ENCODE measurements at places on chromosomes 3 and 15.

DNA sequence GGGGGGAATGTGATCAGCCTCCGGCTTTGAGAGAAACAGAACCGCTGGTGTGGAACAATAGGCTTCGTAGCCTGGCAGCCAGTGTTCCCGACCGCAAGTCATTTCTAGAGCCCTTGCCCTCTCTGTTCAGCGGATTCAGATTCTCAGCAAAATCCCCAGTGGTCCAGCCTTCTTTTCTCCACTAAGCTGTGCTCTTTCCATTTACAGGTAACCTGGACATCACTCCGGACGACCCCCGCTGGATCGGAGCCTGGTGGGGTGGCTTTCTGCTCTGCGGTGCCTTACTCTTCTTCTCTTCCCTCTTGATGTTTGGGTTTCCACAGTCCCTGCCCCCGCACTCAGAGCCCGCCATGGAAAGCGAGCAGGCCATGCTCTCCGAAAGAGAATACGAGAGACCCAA is 250.6 kb downstream of the SLCO3A1 start:
- no peak for DNase-seq

DNA sequence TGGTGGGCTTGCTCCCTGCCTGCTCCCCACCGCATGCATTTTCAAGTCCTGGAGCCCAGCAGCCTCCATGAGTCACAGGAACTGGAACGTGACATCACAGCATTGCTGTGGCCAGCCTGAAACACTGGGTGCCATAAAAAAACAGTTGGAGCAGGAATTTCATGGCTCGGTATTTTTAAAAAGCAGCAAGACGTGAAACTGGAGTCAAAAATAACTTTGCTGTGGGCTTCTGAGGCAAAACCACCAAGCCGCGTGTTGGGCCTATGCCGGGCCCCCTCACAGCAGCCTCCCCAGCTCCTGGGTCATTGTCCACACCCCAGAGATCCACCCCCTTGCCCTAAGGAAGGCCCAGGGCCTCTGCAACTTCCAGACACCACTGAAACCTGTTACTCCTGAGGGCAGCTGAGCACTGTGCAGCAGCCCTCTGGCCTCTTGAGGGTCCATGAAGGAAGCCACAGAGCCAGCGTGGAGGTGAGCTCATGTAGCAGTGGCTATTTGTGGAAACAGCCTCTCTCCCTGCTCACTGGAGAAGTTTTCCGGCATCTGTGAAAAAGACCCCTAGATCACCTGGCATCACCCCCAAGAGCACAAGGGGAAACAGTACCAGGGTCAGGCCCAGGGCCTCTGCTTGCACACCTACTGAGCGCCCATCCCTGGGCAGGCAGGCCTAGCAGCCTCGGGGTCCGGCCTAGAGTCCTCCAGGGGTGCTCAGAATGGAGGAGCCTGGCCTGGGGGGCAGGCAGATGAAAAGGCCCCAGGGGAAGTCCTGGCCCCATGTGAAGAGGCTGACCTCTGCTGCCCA is 34.0 kb upstream of the DUSP7 start:
- no peak for DNase-seq

DNA sequence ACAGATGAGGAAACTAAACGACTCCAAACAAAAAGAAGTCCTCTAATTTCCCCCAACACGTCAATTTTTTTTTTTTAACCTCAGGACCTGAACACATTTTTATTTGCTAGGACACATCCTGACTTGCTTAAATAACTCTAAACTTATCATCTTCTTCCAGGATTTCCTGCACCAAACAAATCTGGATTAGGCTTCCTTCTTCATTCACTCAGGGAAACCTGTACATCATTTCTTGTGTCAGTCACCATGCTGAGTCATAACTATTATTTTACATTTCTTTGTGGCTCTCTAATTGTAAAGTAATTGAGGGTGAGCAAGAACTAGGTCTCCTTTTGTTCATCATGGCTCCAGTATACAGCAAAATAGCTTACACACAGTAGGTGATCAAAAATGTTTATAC is 433.4 kb upstream of the GBE1 start:
- no peak for DNase-seq

GRCh38 chr3:149895339-149895738 is 75.4 kb downstream of the PFN2 start:
- no peak for DNase-seq

- no peak for DNase-seq
Measured at GRCh38 chr15:88231909-88232644, 24.5 kb downstream of the NTRK3 start.

DNA sequence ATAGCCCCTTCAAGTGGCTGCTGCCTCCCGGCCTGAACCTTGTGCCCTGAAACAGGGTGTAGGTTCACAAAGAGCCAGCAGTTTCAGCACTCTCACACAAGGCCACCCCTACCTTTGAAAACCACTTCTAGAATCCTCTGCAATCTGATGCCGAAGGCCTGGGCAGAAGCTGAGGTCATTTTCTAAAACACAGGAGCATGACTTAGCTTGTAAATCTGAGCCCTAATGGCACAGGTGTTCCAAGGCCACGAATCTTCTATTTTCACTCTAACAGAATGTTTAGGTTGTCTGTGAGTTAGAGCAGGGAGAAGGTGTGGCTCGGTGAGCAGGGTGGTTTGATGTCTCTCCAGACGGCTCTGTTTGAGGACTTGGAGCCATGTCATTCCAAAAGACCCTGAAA is 62.3 kb downstream of the SYNM start:
- no peak for DNase-seq

GRCh38 chr3:87206070-87206469 is 21.0 kb upstream of the CHMP2B start:
- no peak for DNase-seq

DNA sequence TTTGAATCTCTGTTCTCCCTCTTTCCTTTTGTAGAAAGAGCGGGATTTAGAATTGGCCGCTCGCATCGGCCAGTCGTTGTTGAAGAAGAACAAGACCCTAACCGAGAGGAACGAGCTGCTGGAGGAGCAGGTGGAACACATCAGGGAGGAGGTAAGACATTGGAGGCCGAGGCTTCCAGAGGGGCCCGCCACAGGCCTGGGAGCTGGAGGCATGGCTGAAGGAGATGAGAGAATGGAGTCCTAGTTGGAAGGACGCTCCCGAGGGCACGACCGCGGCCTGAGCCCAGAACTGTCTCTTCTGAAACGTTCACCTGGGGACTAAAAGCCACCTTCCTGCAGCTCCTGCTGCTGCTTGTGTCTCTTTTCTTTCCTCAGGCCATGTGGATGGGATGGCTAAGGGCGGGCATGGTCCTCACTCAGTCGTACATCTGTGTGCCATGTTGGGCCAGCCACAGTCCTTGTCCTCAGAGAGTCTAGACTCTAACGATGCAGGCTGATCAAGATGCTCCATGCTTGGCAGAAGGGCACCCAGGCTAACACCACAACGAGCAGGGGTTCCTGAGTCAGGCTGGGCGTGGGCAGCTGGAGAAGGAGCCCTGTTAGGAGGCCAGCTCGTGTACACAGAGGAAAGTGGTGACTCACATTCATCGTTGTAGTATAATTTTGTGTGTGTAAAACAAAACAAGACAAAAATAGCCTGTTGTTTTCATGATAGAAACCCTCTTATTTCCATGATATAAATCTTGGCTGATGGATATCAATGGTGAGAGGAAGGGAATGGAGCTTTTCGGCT is 81.1 kb downstream of the CCK start:
- no peak for DNase-seq

DNA sequence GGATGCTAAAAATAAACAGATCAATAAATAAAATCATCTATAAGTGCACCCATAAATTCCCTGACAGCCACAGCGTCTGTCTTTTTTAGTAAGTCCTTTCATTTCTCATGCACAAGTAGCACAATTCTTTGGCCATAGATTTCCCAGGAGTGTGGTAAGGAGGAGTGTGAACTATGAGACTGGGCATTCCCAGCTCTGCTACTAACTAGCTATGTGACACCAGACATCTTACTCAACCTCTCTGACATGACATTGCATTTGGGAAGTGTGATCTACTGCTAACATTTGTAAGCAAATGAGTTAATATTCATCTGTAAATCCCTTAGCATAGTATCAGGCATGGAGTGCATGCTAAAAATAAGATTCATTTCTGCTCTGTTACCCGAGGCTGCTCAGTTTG is 301.7 kb downstream of the NTRK3 start:
- DNase-seq = no peak

DNA sequence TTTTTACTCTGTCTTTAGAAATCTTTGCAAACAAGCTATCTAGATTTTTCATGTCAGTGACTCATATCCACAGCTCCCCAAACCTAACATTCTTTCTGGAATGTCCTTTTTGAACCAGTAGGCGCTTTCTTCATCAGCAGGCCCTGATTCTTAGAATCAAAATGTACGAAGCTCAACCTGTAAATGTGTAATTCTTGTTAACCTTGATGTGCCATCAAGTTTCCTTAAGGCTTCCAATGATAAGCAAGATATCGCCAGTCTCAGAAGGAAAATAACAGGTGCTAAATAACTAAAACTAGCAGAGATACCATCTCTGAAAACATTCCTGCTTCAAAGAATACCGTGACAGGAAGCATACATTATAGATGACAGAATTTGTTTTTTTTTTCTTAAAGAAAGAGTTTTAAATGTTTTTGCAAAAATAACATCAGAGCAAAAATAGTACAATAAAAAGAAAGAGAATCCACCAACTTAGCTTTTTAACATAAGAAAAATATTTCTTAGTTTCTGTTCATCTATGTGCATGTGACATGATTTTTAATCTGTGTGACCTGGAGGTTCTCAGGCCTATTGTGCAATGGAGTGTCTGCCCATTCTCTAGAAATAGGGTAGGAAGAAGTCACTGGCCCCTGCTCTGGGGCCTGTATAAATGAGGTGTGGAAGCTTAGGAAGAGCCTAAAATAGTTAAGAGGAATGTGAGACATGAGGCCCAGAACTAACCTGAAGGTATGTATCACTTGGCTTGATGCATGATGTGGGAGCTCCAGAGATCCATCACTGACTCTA is 14.7 kb upstream of the SECISBP2L start:
- DNase-seq = no peak

DNA sequence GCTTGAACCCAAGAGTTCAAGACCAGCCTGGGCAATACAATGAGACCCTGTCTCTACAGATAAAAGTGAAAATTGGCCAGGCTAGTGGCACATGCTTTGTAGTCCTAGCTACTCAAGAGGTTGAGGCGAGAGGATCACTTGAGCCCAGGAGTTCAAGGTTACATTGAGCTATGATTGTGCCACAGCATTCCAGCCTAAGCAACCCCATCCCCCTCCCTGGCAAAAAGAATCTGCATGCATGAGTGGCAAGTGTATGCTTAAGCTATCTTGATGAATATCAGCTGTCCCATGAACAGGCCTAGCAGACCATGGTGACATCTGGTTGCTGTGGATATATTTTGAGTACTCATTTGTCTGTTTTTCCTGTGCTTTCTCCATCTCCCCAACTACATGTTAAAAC is 4.7 kb downstream of the ATRIP start:
- DNase-seq = no peak

- no peak for DNase-seq
Measured at GRCh38 chr3:193783166-193783896, 190.3 kb downstream of the OPA1 start.

DNA sequence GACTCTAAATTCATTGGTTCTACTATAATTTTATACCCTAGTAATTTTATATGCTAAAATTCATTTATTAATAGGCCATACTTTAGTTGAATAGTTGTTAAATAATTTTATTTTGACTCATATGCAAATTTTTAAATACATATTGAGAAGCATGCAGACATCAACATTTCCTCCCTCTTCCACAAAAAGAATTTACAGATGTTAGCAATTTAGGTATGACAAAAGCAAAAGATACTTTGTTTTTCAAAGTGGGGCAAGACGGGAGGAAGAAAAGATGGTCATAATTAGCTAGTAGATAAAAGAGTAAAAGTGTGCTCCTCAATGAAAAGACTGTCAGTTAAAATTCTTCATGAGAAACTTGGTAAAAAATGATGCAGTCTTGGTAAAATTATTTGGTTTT is 148.9 kb upstream of the TSPAN3 start:
- DNase-seq = no peak

DNA sequence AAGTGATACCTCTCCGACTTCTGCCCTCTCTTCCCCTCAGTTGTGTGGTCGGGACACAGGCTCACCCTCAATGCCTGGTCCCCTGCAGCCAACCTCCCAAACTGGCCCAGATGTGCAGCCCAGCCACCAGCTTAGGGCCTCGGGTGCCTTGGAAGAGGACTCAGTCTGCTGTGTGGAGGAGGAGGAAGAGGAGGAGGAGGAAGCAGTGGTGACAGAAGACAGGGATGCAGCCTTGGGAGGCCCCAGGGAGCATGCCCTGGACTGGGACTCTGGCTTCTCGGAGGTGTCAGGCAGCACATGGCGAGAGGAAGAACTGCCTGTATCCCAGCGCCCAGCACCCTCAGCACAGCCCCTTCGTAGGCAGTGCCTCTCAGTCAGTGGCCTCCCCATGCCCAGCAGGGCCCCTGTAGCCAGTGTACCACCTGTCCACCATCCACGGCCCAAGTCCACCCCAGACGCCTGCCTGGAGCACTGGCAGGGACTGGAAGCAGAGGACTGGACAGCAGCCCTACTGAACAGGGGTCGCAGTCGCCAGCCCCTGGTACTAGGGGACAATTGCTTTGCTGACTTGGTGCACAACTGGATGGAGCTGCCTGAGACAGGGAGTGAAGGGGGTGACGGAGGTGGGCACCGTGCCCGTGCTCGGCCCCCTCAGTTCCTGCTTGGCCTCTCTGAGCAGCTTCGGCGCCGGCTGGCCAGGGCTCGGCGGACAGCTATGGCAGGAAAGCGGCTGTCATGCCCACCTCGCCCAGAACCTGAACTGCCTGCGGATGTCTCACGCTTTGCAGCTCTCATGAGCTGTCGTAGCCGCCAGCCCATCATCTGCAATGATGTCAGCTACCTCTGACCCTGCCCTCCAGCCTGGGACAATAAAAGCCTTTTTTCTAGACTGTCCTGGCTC is 1.3 kb downstream of the INKA1 start:
- no peak for DNase-seq

- no peak for DNase-seq
Measured at GRCh38 chr3:54999159-54999558, 71.3 kb upstream of the LRTM1 start.

DNA sequence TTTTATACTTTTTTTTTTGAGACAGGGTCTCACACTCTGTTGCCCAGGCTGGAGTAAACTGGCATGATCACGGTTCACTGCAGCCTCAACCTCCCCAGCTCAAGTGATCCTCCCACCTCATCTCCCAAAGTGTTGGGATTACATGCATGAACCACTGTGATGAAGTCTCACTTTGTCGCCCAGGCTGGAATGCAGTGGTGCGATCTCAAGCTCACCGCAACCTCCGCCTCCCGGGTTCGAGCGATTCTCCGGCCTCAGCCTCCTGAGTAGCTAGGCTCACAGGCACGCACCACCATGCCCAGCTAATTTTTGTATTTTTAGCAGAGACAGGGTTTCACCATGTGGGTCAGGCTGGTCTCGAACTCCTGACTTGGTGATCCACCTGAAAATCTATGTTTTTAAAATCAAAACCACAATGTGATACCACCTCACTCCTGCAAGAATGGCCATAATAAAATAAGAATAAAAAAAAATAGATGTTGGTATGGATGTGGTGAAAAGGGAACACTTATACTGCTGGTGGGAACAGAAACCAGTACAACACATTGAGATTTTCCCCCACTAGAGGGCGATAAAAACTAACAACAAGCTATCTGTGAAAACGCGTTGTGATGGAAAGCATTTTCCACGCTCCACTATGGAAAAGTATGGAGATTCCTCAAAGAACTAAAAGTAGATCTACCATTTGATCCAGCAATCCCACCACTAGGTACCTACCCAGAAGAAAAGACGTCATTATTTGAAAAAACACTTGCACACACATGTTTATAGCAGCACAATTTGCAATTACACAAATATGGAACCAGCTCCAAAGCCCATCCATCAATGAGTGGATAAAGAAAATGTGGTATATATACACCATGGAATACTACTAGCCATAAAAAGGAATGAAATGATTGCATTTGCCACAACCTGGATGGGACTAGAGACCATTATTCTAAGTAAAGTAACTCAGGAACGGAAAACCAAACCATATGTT is 26.8 kb upstream of the OCA2 start:
- DNase-seq = no peak

All from stimulated activated CD8-positive, alpha-beta memory T cell treated with anti-CD3 and anti-CD28 coated beads, Interleukin-4, amount 100 ng/mL, for 48 hours (primary cell).